ENCODE measurements at places on chromosomes 6 and 20.

GRCh38 chr6:130216620-130217019, 6.1 kb downstream of the SAMD3 start:
- DNase-seq, result no peak
- no peaks in the 10 kb centered on the region for H3K36me3 ChIP-seq
- peaks cover 8% of the 10 kb centered on the region for H3K27me3 ChIP-seq
- H3K27ac ChIP-seq, result no peak overlapping the region
- H3K4me1 ChIP-seq, result no peaks in the 10 kb centered on the region
- H3K4me3 ChIP-seq, result no peak overlapping the region

DNA sequence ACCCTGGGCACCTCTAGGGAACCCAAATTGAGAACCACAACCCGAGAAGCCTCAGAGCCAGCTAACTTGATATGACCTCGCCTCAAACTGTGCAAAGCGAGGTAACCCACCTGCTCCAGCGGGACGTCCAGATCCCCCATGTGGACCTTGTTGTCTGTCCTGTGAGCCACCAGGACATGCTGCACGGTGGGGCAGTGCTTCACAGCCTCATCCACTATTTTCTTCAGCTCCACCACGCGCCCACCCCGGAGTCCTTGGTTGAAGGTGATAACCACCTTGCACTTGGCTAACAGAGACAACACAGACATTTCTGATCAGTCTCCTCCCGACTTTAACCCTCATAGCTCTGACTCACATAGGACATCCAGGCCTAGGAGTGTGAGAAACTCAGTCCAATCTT, 30.8 kb upstream of the APMAP start:
- no peaks in the 10 kb centered on the region for H3K36me3 ChIP-seq
- DNase-seq, result peak; percentile 35
- no peak overlapping the region for H3K4me3 ChIP-seq
- H3K4me1 ChIP-seq, result peaks cover 7% of the 10 kb centered on the region
- H3K27ac ChIP-seq, result no peak overlapping the region
- no peaks in the 10 kb centered on the region for H3K27me3 ChIP-seq

DNA sequence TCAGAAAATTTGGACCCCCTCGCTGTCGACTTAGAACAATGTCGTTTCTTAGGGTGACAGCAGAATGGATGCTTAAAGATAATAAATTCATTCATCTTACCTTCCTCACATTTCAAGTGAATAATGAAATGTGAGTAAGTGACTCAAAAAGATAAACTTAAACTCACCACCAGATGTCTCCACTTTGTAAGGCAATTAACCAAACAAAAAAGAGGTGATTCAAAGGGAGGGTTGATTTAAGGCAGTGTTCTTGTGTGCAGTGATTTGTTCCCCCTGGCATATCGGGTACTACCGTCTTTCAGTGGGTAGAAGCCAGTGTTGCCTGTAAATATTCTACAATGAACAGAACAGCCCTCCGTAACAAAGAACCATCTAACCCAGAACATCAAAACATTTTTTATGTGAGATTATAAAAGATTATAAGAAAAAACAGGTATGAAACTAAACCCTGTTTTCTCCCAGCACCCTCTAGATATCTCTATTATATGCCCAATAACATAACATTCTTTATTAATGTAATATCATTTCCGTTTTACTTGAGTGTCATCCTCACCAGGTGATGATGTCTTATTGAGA, 589.7 kb downstream of the CBLN4 start:
- H3K4me3 ChIP-seq, result no peak overlapping the region
- no peaks in the 10 kb centered on the region for H3K27me3 ChIP-seq
- no peak overlapping the region for H3K27ac ChIP-seq
- no peaks in the 10 kb centered on the region for H3K4me1 ChIP-seq
- DNase-seq, result no peak

- H3K27me3 ChIP-seq, result no peaks in the 10 kb centered on the region
- no peak for DNase-seq
- H3K27ac ChIP-seq, result peak overlapping the region; percentile 97
- H3K4me3 ChIP-seq, result no peak overlapping the region
- peaks cover 9% of the 10 kb centered on the region for H3K4me1 ChIP-seq
These were observed 41.0 kb downstream of the SOX4 start for GRCh38 chr6:21634582-21634981.

- no peak for DNase-seq
- H3K4me1 ChIP-seq, result no peaks in the 10 kb centered on the region
- no peak overlapping the region for H3K4me3 ChIP-seq
- H3K27me3 ChIP-seq, result no peaks in the 10 kb centered on the region
These were observed 144.3 kb upstream of the TENT5A start for GRCh38 chr6:81896525-81897503.

DNA sequence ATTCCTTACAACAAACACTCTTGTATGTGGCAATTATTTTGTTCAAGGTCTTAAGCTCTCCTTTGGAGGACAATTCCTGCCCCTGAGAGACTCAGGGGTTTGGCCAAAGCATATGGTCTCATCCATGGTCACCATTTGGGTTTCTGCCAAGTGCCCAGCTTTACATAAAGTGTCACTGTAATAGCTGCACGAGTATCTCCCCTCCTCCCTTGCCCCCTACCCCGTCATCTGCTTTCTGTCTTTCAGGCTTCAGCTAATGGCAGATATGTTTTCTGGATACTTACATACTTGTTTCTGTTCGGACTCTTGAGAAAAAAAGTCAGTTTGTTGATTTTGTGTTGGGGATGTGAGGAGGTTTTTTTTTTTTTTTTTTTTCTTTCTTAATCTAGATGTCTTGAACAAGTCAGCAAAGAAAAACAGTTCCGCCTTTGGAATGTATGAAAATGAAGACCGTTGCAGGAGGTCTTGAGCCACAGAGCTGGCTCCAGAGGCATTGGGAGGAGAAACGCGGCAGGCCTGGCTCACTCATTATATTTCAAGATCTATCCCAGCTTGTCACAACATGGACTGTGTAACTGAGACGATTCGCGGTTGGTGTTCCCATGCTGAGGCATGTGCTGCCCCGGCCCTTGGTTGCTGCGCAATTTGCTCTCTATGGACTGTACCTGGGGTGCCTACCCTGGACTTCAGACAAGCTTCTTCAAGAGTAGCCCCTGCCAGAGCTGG, 32.6 kb upstream of the STX16 start:
- no peak overlapping the region for H3K4me3 ChIP-seq
- peaks cover 1% of the 10 kb centered on the region for H3K4me1 ChIP-seq
- H3K36me3 ChIP-seq, result no peaks in the 10 kb centered on the region
- no peaks in the 10 kb centered on the region for H3K27me3 ChIP-seq
- H3K27ac ChIP-seq, result no peak overlapping the region

- no peaks in the 10 kb centered on the region for H3K4me1 ChIP-seq
- H3K27ac ChIP-seq, result no peak overlapping the region
- DNase-seq, result no peak
These were observed 631 bp downstream of the PLCB1 start for GRCh38 chr20:8132484-8133309.

DNA sequence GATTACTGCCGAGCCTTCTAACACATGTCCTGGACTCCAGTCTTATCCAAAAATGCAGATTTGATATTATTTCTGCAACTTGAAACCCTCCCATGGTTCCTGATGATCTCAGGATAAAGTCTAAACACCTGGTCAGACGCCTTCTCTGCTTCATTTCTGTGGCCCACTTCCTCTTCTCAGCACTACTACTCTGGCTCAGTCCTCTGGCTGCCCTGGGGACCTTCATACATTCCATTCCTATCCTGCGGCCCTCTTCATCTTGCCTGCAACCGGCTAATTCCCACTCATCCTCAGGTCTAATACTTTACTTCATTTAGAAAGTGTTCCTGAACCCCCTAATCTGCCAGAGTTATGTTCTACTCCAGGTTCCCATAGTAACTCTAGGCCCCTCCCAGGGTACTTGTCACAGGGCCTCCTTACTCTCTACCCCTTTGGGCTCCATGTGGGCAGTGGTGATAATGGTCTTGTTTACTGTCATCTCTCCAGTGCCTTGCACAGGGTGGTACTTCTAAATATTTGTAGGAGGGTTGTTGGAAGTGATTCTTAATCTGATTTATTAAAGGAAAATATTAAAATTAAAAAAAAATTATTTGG, 18.9 kb downstream of the MAN1A1 start:
- H3K27ac ChIP-seq, result no peak overlapping the region
- no peaks in the 10 kb centered on the region for H3K36me3 ChIP-seq
- no peak overlapping the region for H3K4me3 ChIP-seq
- H3K27me3 ChIP-seq, result no peaks in the 10 kb centered on the region
- no peaks in the 10 kb centered on the region for H3K4me1 ChIP-seq
- no peak for DNase-seq

DNA sequence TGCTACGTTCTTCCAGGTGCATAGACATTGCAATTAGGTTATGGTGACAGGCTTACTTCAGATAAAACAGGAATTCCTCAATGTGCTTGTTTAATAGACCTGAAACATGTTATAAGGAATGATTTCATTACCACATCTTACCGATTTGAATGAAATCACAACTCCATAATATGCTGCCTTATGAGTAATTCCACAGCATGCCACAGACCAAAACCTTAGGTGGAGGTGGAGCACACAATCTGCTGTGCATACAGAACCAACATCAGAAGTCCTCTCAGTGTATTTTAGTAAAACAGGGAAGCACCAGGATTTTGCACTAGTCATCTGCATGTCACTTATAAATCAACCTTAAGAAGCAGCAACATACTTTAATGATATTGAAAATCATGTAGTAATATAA, 148.9 kb upstream of the TSHZ2 start:
- H3K4me3 ChIP-seq, result no peak overlapping the region
- H3K36me3 ChIP-seq, result no peaks in the 10 kb centered on the region
- H3K27me3 ChIP-seq, result no peaks in the 10 kb centered on the region
- no peak overlapping the region for H3K27ac ChIP-seq
- H3K4me1 ChIP-seq, result peaks cover 4% of the 10 kb centered on the region

- peak overlapping the region; percentile 57 for H3K4me3 ChIP-seq
- H3K4me1 ChIP-seq, result peaks cover 18% of the 10 kb centered on the region
- H3K36me3 ChIP-seq, result peaks cover 9% of the 10 kb centered on the region
- H3K27me3 ChIP-seq, result peaks cover 2% of the 10 kb centered on the region
- peak overlapping the region; percentile 34 for H3K27ac ChIP-seq
- DNase-seq, result no peak
These were observed 2.0 kb downstream of the FOXQ1 start for GRCh38 chr6:1313767-1314503.

DNA sequence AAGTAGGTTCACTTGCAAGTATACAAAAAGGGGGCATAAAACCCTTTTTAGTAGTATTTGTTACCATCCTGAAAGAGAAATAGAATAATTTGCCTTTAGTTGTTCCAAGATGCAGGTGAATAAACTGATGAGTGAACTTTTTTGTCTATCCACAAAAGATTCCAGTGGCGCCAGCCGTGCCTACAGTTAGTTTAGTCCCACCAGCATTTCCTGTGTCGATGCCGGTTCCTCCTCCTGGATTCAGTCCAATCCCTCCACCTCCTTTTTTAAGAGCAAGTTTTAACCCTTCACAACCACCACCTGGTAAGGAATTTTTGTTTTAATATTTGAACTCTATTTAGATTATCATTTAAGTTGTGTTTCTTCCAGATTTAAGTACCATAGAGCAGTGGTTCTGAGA, 90.9 kb downstream of the SCAF8 start:
- DNase-seq, result no peak
- no peaks in the 10 kb centered on the region for H3K4me1 ChIP-seq
- no peak overlapping the region for H3K27ac ChIP-seq
- H3K36me3 ChIP-seq, result peaks cover 91% of the 10 kb centered on the region

GRCh38 chr6:123580331-123580730, 56.4 kb downstream of the TRDN start:
- no peak overlapping the region for H3K4me3 ChIP-seq
- no peak for DNase-seq
- no peaks in the 10 kb centered on the region for H3K36me3 ChIP-seq
- no peaks in the 10 kb centered on the region for H3K27me3 ChIP-seq

GRCh38 chr6:33624856-33625255, 3.7 kb downstream of the ITPR3 start:
- H3K36me3 ChIP-seq, result peaks cover 70% of the 10 kb centered on the region
- DNase-seq, result no peak
- peaks cover 12% of the 10 kb centered on the region for H3K4me1 ChIP-seq
- no peaks in the 10 kb centered on the region for H3K27me3 ChIP-seq

- no peaks in the 10 kb centered on the region for H3K36me3 ChIP-seq
- DNase-seq, result no peak
- H3K4me3 ChIP-seq, result no peak overlapping the region
- peaks cover 53% of the 10 kb centered on the region for H3K4me1 ChIP-seq
- no peaks in the 10 kb centered on the region for H3K27me3 ChIP-seq
These were observed 103.7 kb downstream of the OGFRL1 start for GRCh38 chr6:71392276-71392675.

DNA sequence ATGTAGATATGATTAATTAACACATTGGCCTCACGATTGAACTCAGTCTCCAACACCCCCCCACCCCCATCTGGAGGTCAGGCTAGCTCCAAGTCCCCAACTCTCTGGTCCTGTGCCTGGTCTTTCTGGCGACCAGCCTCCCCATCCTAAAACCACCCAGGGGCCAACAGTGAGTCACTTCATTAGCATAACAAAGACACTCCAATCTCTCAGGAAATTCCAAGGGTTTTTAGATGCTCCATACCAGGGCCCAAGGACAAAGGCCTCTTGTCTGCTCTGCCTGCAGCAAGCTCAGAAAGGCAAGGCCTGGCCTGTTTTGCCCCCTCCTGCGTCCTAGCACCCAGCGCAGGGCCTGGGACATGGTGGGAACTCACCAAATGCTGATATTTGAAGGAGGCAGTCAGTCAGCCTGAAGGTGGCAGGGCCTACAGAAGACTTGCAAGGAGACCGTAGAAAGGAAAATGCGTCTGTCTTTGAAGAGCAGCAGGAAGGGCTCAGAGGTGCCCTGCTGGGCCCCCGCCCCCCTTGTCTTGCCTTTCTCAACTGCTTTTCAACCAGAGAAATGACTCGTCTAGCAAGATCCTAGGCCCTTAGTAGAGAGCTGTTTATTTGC, 184.7 kb downstream of the CDH4 start:
- peak; percentile 99 for DNase-seq
- peaks cover 41% of the 10 kb centered on the region for H3K4me1 ChIP-seq
- H3K36me3 ChIP-seq, result peaks cover 4% of the 10 kb centered on the region
- peak overlapping the region; percentile 90 for H3K27ac ChIP-seq
- H3K27me3 ChIP-seq, result no peaks in the 10 kb centered on the region

DNA sequence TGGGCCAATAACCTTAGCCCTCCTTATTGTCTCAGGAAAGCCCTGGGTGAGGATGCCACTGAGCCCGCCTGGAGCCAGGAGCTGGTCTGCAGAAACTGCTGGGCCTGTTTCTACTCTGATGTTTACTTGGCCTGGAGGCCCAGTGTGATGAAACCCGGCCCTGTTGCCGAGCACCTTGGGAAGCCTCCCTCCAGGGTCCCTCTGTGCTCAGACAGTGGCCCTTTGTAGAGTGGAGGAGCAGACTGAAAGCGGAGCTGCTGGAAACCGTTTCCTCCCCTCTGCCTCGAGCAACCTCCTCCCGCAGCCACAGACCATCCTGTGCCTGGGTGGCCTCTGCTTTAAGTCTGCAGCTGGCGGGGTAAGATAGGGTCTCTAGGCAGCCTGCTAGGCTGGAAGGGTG, 84.1 kb upstream of the EPB41L1 start:
- no peak overlapping the region for H3K27ac ChIP-seq
- H3K4me1 ChIP-seq, result no peaks in the 10 kb centered on the region
- no peak overlapping the region for H3K4me3 ChIP-seq

- no peak for DNase-seq
- H3K36me3 ChIP-seq, result no peaks in the 10 kb centered on the region
- H3K27ac ChIP-seq, result peak overlapping the region; percentile 9
- H3K4me3 ChIP-seq, result no peak overlapping the region
These were observed 127.4 kb upstream of the ARMC2 start for GRCh38 chr6:108720827-108721226.

All from RWPE2 (cell line).